ENCODE measurements at places on chromosomes 6 and 20. TPM values are rescaled to one million over a fixed set of nuclear protein-coding genes. Genes with fewer than 3 reads are reported as not detected.

The MAPK13 gene
- 2.8 TPM for total RNA-seq

The KCNG1 gene
- total RNA-seq = not detected

The TMEM170B gene
- total RNA-seq = 1.9 TPM

The ZC2HC1B gene
- total RNA-seq = not detected

The TFAP2A gene
- 0.44 TPM for total RNA-seq

The SLC17A2 gene
- total RNA-seq = not detected

The PRR18 gene
- total RNA-seq = not detected

Data from aortic smooth muscle cell (primary cell).